Pulmonary artery endothelial cell (primary cell): ENCODE measurements at places on chromosomes 6 and 20.

DNA sequence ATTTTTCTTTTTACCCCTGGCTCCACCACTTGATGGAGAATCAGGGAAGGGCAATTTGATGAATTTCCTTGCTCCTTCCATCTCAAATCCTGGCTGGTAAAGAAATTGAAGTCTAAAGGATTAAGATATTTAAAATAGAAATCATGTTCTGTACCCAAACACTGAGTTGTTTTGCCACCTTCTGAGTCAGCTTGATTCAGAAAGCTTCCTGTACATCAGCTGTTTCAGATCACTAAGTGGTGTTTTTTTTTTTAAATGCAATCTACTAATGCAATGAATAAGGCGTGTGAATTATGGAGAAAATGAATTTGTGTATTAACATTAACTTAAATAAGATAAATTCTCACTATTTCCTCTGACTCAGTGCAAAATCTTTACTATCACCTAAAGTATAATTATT is 11.5 kb upstream of the POPDC3 start:
- DNase-seq = no peak

- DNase-seq = no peak
These were observed 228.3 kb downstream of the SLC35F1 start for GRCh38 chr6:118135371-118135770.

GRCh38 chr20:49808753-49809152 is 3.9 kb upstream of the SLC9A8 start:
- DNase-seq = no peak

- DNase-seq = no peak
These were observed 71.7 kb upstream of the MAP3K4 start for GRCh38 chr6:160919723-160920440.

GRCh38 chr6:26330859-26331217 is 34.2 kb upstream of the BTN3A2 start:
- DNase-seq = no peak

DNA sequence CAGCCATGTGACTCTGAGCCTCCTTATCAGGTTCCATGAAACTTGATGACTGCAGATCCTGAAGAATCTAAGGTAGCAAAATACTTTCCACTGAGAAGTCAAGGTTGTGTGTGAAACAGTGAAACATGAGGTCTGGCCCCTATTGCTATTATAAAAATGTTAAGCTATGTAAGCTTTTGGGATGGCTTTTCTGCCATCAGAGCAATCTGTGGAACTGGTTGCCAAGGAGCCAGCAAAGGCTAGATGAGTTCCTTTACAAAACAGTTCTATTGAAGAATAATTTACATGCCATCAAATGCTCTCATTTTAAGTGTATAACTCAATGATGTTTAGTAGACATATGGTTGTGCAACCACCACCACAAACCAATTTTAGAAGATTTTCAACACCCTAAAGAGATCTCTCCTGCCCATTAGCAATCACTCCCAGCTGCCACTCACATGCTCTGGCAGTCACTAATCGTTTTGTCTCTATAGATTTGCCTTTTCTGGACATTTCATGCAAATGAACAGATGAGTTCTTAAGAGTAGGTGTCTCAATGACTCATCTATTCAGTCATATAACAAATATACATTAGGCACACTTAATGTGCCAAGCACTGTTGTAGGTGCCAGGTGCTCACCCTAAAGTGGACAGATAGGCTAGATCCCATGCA is 19.9 kb upstream of the MEP1A start:
- DNase-seq = no peak

- DNase-seq = no peak
These were observed 11.0 kb downstream of the SMPDL3A start for GRCh38 chr6:122799916-122800686.

DNA sequence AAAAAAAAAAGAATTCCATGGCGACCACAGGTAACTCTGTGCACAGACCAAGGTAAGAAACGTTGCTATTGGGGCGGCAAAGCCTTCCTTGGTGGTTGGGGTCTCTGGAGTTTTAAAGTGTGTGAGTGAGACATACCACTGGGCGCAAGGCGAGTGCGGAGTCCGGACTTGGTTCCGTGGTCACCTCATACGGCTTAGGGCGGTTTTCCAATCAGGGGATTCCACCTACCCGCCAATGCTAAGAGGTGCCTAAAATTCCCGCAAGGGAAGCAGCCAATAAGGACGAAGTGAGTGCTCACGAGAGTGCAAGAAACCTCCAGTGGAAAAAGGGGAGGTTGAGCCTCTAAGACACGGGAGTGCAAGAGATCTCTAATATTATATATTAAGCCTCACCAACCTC is 68.6 kb upstream of the PRSS16 start:
- DNase-seq = no peak

DNA sequence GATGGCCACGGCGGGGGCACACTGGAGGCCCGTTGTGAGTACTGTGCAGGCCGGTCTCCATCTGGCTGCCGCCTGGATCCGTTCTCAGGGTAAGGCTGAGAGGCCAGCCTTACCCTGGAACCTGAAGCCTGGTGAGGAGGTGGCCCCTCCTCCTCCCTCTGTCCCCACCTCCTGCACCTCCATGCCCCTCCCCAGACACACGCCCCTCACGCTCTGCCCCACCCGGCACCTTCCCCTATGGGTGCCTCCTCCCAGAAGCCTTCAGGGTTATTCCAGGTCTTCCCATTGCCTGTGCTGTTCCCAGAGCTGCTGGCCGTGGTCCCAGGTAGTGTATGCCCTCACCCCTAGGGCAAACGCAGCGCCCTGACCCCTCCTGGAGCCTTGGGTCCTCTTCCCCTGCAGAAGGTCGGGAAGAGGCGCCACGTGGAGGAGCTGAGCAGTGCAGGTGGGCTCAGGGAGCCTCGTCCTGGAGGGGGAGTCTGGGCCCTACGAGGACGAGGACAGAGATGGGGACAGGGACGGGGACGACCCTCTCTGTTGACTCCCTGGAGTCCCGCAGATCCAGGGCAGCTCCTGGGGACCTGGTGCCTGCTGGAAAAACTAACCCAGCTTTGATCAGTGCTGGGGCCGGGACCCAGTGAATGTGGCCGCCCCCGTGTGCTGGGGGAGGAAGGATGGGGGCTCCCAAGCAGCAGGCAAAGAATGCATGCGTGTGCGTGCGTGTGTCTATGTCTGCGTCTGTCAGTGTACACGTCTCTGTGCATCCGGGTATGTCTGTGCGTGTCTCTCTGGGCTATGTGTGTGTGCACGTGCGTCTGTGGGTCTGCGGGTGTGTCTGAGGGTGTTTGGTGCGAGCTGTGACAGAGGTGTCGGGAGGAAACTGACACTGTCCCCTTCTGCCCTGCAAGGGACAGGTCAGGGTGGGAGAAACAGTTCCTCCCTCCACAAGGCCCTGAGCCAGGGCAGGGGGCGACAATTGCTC is 8.2 kb upstream of the HRH3 start:
- DNase-seq = no peak

DNA sequence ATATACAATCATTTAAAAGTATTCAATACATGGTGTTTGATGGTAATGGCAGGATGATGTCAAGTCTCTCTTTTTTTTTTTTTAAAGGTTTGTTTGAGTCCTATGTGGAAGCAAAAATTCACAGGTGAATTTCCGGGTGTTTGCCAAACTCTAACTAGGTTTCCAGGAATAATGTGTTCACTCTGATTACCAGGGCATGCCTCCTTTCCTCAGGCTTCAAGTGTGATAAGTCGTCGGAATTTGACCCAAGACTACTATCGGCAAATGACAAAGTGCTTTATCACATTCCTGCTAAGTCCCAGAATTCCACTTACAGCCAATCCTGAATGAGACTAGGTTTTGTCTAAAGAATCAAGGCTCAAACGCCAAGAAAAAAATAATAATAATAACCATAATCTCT is 7.3 kb downstream of the OARD1 start:
- no peak for DNase-seq

DNA sequence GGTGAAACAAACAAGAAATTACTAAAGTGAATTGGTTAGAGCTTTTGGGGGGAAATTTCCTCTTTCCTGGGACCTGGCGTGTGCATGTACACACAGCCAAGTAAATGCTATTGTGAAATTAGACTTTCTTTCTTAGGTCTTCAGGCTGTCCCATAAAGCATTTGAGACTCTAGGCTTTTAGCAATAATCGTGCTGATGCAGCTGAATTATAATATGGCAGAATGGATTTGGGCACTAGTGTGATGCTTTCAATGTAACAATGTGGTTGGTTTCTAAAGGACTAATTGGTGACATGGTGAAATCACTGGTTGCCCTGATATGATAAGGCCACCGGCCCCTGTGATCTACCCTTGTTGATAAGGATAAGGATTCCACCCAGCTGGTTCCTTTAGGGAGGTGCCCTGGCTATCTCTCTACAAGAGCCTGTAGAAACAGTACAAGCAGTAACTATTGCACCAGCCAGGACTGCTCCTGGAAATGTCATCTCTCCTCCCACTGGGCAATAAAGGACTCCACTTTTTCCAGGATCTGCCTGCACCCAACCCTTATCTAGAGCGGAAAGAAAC is 164.1 kb downstream of the TFAP2A start:
- no peak for DNase-seq

DNA sequence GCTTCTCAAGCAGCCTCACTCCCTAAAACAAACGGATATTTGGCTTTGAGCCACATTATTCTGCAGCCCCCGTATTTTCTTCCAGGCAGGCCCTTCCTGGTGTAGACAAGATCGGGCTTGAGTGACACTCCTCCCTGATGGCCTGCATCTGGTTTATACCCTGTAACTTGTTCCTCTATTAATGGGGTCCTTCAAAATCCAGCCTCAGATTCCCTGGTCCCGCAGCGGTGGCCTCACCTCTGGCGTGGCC is 375 bp upstream of the TMEM14C start:
- no peak for DNase-seq

- DNase-seq = no peak
These were observed 111.1 kb downstream of the IPCEF1 start for GRCh38 chr6:154245506-154245905.

DNA sequence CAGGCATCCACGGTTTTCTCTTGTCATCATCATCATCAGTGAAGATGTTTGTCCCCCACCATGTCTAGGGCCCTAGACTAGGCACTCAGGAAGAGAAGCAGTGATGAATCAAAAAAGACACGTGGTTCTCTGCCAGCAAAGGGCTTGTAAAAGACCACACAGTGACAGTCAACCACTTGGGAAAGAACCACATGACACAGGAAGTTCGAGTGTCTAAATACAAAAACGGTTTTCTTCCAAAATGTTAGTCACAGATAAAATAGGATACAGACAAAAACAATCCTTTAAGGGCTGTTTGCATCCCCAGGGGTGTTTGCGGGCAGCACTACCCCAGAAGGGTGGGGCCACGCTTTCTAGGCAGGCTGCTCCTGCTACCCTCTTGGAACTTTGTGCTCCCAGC is 356.8 kb upstream of the AGPAT4 start:
- DNase-seq = no peak

GRCh38 chr6:122903266-122903915 is 92.6 kb upstream of the CLVS2 start:
- DNase-seq = no peak

GRCh38 chr6:83536034-83536646 is 23.8 kb downstream of the PRSS35 start:
- DNase-seq = no peak

GRCh38 chr20:48983423-48984400 is 62.2 kb downstream of the ARFGEF2 start:
- DNase-seq = peak; percentile 97

DNA sequence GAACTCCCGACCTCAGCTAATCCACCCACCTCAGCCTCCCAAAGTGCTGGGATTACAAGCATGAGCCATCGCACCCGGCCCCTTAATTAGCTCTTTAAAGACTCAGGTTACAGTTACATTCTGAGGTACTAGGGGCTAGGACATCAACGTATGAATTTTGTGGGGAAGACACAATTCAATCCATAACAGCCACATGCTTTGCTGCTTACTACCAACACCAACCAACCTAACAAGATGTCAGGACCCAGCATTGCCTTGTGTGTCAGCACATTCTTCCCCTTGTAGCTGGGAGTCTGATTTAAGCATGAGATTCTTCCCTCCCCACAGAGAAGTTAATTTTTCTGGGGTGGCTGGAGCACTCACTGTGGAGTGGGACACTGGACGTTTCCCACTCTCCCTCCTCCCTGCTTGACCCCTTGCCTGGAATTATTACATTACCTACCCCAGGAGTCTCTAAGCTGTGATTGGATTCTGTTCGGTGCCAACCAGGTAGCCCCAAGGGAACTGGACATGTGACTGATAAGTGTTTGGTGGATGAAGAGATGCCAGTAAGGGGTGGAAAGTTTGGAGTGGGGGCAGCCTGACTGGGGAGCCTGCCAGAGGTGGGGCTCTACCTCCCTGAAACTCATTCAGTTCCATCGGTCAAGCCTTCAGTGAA is 5.6 kb upstream of the PXMP4 start:
- no peak for DNase-seq

DNA sequence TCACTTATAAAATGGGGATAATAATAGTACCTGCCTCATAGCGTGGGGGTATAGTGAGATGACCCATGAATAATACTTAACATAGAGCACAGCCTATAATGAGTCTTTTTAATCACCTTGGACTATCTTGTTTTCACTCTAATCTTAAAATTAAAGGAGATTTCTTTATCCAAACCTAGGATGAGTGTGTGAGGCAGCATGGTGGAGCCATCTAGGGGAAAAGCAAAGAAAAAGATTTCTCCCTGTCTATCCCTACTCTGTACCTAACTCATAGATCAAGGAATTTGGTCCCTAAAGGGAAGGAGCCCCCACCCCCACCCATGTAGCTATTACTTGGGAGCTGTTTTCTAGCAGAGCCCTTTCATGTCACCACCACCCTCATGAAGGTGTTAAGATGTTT is 45.2 kb upstream of the PAK5 start:
- DNase-seq = no peak

GRCh38 chr20:49323622-49324238 is 45.9 kb upstream of the ZNFX1 start:
- peak; percentile 92 for DNase-seq

- no peak for DNase-seq
These were observed 14.5 kb upstream of the GMNN start for GRCh38 chr6:24760210-24760609.

- DNase-seq = no peak
These were observed 10.9 kb upstream of the ADGRF4 start for GRCh38 chr6:47687432-47687831.

GRCh38 chr6:113939825-113940224 is 31.1 kb downstream of the HDAC2 start:
- DNase-seq = no peak

DNA sequence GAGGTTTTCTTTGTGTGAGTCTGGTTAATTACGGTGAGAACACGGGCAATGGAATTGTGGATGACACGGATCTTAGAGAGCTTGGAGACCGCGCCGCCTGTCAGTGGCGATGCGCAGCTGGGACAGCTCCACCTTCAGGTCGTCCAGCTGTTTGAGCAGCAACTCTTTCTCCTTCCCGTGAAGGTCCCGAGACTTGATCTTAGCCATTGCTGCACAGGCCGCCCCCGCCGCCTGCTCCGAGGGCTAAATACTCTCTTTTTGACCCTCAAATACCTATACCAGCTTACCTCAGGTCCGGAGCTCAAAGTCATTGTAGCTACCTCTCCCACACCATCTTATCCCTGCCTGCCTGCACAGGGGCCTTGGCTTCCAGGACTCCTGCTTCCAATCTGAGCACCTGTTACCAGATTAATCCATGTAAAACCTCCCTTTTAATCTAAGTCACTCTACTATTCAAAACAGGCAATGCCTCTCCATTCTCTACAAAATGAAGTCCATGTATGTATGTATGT is 100.2 kb downstream of the PREP start:
- DNase-seq = no peak
